ENCODE measurements at places on chromosomes 16 and 17.

DNA sequence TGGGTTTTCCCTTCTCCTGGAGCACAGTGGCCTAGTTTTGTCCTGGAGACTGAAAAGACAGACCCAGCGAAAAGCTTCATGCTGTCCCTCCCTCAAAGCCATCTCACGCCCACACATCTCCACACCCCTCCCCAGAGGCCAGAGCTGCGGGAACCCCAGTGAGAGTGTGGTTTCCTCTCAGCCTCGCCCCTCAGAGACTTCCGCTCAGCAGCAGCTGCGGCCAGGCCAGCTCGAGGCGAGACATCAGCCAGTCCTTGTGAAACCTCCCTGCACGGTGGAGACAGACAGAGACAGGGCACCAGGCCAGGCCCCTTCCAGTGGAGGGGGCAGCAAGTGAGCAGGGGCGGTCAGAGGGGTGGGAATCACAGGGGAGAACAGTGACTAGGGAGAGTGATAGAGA lies 77.0 kb upstream of the TNRC6C start:
- no peak for DNase-seq

DNA sequence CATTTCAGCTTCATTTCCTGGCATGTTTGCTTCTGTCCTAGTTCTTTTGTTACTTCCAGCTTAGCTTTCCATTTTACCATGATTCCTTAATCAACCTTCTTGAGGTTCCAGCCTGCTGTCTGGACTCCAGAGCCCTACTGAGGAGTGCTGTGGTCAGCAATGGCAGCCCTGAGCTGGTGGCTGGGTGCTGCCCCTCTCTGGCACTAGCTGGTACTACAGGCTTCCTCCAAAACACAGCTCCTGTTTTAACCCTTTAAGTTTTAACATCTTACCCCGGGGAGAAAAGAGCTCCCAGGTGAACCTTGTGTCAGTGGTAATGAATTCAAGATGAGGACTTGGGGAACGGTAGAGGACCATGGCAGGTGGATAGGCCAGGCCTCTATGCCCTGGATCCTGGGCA lies 395.5 kb downstream of the TMEM114 start:
- no peak for DNase-seq

DNA sequence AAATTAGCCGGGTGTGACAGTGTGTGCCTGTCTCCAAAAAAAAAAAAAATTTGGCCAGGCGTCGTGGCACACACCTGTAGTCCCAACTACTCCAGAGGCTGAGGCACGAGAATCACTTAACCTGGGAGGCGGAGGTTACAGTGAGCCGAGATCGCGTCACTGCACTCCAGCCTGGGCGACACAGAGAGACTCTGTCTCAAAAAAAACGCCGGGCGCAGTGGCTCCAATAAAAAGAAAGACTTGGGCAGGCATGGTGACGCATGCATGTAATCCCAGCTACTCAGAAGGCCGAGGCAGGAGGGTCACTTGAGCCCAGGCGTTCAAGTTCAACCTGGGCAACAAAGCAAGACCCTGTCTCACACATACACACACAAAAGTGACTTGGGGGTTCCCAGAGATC lies 3.6 kb downstream of the LSM12 start:
- DNase-seq: no peak

GRCh38 chr17:81390029-81390872 lies 5.0 kb upstream of the BAHCC1 start:
- no peak for DNase-seq

- DNase-seq: no peak
Observed at GRCh38 chr17:62794666-62794971, 13.5 kb downstream of the MARCHF10 start.

DNA sequence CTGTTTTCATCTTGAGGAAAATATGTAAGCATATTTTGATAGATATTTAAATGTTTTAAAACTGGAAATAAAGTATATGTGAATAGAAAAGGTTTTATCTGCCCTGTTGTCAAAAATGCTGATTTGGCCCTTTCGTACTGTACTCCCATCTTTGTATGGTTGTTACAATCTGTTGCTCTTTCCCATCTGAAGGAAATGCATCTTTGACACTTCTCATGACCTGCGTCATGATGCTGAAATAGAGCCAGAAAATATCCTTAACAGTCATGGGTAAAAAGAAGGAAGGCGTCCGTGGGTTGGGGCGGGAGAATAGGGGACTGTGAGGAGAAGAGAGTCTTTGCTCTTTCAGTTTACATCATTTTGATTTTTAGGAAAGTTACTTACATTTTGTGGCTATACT lies 327.7 kb downstream of the BCAS3 start:
- no peak for DNase-seq

DNA sequence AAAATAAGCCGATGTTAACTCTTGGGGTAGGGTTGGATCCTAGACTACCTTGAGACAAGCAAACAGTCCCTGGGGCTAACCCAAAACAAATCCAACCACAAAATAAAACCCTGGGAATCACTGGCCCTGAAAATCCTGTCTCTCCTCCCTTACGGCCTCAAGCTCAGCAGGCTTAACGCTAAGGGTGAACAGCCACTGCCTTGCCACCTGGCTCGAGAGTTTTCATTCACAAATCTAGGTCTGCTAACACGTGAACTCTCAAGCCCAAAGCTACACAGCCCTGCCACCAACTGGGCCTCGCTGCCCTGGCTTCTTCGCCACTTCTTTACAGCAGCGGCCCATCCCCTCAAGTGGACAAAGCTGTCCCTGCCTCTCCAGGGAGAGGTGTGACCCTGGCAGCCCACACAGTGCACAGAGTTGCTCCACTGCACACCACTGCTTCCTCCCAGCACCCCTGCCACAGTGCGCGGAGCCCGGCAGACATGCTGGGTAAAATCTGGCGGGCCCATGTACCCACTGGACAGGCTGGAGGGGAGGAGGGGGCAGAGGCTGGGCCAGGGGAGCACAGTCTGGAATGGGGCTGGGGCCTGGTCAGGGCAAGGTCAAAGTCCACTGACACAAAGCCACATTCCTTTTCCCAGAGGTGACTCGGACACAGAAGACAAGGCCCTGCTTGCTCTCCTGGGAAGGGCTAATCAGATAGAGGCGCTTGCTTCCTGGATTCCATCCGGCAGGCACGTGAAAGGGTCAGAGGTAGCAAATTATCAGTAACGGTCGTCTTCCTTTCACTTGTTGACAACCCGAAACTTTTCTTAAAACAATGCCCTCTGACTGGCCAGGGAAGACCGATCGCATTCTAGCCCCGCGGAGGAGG lies 996 bp downstream of the PCYT2 start:
- DNase-seq: no peak

GRCh38 chr17:83180996-83181481 lies 101.6 kb downstream of the METRNL start:
- no peak for DNase-seq

DNA sequence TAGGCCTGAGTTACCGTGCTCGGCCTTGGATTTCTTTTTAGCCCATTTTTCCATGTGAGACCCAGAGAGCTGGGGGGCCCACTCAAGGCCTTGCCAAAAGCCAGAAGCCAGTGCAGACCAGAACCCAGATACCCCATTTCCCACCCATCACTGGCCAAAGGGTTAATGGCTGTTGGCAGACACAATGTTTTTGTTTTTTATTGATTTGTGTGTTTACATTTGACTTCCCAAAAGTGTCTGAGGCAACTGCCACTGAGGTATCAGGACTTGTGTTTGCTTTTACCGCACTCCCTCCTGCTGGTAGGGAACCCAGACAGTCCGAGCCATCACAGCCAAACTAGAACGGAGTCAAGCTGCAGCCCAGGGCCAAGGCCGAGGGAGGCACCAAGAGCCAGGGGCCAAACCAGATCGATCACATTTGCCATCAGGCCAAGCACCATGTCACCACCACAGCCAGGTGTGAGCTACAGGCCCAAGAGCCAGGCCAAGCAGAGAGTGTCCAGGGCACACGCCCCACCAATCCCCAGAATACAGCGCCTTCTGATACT lies 7.7 kb upstream of the TNFSF12 start:
- no peak for DNase-seq

- no peak for DNase-seq
Observed at GRCh38 chr17:62899361-62899760, 66.7 kb upstream of the TANC2 start.

GRCh38 chr17:29054835-29055234 lies 11.9 kb downstream of the PIPOX start:
- no peak for DNase-seq

DNA sequence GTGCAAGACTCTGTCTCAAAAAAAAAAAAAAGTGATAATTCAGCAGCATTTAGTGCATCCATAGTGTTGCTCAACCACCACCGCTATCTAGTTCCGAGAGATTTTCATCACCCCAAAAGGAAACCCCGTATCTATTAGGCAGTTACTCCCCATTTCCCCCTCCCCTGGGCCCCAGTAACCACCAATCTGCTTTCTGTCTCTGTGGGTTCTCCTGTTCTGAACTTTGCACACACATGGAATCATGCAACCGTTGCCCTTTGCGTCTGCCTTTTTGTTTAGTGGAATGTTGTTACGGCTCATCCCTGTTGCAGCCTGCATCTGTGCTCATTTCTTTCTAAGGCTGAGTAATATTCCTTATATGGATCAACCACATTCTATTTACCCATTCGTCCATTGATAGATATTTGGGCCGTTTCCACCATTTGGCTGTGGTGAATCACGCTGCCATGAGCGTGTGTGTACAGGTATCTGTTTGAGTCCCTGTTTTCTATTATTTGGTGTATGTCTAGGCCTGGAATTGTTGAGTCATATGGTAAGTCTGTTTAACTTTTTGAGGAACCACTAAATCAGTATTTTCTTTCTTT lies 8.7 kb upstream of the SYNGR2 start:
- peak; percentile 75 for DNase-seq

All from fibroblast of skin of left quadriceps (primary cell).